ENCODE measurements at places on chromosomes 7 and 10.

DNA sequence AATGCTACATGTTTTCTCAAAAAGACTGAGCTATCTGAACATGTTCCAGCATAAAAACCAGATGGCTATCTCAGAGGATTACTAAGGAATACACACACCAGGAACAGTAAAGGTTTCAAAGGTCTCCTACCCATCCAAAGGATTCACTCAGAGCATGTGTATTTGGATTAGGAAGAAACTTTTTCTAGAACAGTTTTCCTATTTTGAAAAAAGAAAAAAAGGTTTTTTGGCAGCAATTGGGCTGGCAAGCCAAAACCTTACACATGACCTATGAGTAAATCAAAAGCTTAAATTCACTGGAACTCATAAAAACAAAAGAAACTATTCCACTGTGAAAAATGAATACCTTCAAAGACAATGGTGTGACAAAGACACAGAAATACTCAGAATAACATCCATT, 9.6 kb downstream of the TPK1 start:
- DNase-seq = no peak

GRCh38 chr10:48523212-48523819, 81.6 kb downstream of the ARHGAP22 start:
- DNase-seq = no peak

- DNase-seq = no peak
Measured at GRCh38 chr7:130904031-130904757, 170.2 kb upstream of the KLF14 start.

- DNase-seq = no peak
Measured at GRCh38 chr7:12929476-12930140, 242.2 kb downstream of the ARL4A start.

- DNase-seq = no peak
Measured at GRCh38 chr10:129023082-129023481, 444.0 kb upstream of the MGMT start.

DNA sequence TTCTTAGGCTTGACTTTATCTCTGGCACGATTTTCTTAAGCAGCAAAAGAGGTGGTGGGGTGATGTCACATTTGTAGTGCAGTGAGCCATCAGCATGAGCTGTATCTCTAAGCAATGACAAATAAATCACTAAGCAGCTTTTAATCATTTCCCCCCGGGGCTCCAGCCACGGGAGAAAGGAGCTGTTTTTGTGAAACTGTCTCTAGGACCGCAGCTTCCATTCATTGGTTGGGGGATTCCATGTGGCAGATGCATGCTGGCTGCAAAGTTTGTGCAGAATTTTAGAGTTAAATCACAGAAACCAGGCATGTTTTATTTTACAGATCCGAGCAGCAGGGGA, 464 bp downstream of the KIAA1217 start:
- DNase-seq = no peak

GRCh38 chr7:105788356-105788755, 88.0 kb downstream of the ATXN7L1 start:
- no peak for DNase-seq

DNA sequence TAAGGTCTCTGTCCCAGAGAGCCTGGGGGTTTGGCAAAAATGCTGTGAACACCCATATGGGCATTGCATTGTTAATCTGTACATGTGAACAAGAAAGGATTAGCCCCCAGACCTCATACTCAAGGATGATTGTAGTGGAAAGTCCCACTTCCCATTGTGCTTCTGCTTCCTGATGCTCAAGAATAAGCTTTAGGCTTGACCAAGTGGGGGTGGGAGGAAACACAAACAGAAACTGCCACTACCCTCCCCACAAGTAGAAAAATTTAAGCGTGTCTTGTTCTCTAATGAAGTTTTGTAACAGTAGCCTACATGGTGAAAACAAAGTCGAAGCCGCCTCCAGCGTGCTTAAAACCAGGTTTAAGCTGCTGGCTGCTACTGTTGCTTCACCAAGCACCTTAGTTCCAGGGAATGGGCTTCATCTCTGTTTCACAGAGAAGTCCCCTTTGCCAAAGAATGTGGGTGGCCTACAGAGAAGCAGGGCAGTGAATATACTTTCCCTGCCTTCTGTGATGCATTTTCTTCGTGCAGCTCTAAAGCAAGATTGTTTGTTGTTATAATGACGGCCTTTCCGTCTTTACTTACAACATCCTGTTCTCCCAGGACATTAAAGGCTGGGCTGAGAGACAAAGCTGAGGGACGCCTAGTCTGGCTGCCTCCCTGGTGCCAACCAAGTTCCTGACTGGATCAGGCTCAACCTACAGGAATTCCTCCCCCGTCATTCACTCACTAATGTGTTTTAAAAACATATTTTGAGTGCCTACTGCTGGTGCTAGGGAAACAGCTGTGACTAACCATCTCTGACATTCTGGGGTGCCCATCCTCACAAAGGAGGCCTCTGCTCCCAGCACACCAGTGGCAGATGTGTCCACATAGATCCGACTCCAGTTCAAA, 32.1 kb upstream of the CCSER2 start:
- DNase-seq = no peak

DNA sequence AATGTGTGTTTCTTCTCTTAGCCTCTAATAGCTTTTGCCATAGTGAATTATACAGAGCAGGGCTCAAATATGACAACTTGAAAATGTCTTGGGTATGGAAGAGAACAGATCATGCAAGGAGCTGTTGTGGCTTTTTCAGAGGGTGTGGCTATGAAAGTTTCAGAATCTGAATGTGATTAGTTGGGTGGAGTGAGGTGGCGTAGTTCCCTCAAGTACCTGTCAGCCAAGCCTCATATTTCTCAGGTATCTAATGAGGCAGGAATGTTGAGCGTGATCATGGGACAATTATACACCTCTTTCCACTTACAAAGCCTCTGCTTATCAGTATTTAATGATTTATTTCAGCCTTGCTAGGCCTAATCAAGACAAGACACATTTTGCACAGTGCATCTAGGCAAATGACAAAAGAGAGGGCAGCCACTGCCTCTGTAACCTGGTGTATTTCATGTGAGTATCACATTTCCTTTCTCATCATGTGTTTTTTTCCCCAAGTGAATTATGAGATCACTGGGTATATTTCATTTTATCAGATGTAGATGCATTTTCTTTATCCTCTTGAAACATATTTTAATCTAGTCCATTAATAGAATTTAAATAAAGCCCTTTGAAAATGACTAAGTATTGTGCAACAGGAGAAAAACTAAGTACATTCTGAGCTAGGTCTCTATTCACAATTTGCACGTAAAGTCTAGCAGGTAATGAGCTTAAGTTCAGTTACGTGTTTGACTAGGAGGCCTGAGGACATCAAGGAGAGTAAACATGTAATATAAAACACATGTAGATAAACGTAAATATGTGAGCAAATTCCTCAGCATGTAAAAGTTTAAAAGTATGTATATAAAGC, 644.4 kb upstream of the IGFBP3 start:
- no peak for DNase-seq

DNA sequence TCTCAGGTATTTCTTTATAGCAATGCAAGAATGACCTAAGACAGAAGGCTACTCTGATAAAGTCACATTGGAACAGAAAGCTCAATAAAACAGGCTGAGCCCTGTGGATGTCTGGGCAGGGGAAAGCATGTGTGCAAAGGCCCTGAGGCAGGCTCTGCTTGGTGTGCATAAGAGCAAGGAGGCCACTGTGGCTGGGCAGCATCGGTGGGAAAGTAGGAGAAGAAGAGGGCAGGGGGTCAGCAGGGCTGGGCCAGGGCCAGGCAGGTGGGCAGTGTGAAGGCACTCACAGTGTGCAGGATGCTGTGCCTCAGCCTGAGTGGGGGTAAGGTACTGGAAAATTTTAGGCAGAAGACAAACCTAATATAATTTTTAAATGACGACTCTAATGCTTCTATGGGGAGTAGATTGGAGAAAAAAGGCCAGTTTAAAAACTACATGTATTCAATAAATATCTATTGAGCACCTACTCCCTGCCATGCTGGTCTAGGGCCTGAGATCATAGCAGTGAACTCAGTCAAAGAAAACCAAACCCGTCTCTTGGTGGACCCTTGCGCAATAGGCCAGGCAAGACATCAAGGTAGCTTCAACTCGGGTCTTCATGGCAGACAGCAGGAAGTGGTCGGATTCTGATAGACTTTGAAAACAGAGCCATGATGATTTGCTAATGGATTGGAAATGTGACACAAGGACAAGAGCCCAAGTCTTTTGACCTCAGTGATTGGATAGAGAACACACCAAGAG, 572.3 kb downstream of the TCERG1L start:
- no peak for DNase-seq

All from stimulated activated CD4-positive, alpha-beta T cell treated with anti-CD3 and anti-CD28 coated beads, TNF-alpha, amount 100 ng/mL, for 4 hours (primary cell).